ENCODE measurements at places on chromosomes 7 and 10. TPM values are rescaled to one million over a fixed set of nuclear protein-coding genes. Genes with fewer than 3 reads are reported as not detected.

The ZNF239 gene
- total RNA-seq = 7.1 TPM

The AGR3 gene
- total RNA-seq = not detected

GRCh38 chr7:2824678-2825461, 19.2 kb downstream of the GNA12 start:
- no peaks in the 10 kb centered on the region for H3K27me3 ChIP-seq
- no peaks in the 10 kb centered on the region for H3K36me3 ChIP-seq
- H3K4me3 ChIP-seq = no peak overlapping the region

DNA sequence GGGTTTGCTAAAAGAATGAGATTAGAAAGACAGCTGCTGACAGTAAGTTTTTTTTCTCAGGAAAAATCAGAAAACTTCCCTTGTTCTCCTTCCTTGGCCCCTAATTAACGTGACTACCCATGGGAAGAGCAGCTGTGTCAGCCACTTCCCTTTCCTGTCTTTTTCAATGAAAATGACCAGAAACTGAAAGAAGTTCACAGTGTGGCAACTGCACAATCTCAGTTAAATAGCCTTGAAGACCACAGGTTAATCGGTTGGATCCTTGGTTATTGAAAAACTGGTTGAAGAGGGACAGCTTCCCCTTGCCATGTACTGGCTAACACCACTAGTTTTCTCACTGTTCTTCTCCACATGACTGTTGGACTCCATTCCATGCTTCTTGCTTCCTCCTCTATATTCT, 148.8 kb upstream of the AGR3 start:
- H3K27ac ChIP-seq = no peak overlapping the region
- H3K27me3 ChIP-seq = no peaks in the 10 kb centered on the region
- no peaks in the 10 kb centered on the region for H3K36me3 ChIP-seq
- H3K4me3 ChIP-seq = no peak overlapping the region
- H3K4me1 ChIP-seq = no peaks in the 10 kb centered on the region

DNA sequence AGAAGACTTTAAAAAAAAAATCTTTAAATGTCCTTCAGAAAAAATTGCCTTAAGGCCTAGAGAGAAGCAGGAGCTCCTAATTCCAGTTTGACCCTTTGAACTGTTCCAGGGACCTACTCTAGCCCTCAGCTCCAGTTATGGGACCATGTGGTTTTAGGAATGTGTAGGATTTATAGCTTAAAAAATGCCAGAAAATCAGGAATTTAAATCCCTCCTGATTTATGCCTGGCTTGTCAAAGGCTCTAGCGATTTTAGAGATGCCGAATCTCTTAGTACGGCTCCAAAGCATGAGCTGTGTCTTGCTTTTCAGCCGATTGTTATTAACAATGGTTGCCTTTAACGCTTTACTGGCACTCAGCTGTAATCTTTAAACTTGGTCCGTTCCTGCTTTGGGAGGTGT, 130.6 kb upstream of the NPVF start:
- no peak overlapping the region for H3K4me3 ChIP-seq
- H3K27ac ChIP-seq = no peak overlapping the region
- no peak for DNase-seq
- no peaks in the 10 kb centered on the region for H3K36me3 ChIP-seq
- H3K27me3 ChIP-seq = no peaks in the 10 kb centered on the region

GRCh38 chr10:52465202-52465601, 151.1 kb downstream of the DKK1 start:
- peaks cover 11% of the 10 kb centered on the region for H3K4me1 ChIP-seq
- H3K36me3 ChIP-seq = no peaks in the 10 kb centered on the region
- no peak for DNase-seq
- no peak overlapping the region for H3K27ac ChIP-seq
- no peak overlapping the region for H3K4me3 ChIP-seq
